RKO (cell line): ENCODE measurements at places on chromosomes 4 and X.
A peak's percentile ranks its signal among the peaks of the same experiment; 100 is the strongest.

DNA sequence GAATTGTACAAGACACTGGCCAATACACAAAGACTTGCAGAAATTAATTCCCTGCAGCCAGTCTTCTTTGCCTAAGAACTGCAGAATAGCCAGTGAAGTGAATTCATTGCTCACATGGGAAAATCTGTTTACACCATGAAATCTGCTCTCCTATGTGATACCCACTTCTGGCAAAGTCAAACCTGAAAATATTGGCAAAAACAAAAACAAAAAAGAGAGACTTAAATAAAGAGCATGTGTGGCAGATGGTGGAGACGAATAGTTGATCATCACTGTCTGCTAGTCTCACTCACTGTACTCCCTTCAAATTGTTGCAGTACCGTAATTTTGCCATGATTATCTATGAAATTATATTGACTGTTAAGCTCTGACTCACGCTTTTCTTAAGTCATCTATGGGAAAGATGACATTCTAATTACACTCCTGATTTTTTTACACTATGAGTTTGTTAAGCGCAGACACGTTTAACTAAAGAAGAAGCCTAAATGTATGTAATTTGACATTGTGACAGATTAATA, 406.8 kb downstream of the PCDH7 start:
- no peak for DNase-seq

DNA sequence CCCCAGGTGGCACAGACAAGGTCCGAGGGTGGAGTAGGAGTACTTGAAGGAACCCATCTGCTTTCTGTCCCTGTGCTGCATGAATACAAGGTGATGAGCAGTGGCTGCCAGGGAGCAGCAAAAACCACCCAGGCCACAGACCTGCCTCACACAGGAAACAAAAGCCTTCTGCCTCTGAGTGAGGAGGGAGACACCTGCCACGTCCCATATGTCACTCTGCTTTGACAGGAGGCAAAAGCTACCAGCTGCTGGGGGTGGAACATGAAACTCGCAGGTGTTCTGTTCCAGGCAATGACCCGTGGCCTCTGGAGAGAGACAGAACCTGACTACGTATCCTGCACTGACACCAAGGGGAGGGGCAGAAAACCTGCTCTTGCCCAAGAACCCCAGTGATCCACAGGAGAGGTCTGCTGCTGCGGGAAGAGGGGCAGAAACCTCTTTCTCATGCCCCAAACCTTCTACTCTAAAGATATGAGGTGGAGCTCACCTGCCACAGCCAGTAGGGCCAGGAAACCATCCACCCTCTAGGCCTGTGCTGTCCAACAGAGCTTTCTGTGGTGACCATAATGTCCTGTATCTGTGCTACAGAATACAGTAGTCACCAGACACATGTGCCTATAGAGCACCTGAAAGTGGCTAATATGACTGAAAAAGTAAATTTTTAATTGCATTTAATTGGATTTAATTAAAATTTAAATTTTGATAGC, 172.9 kb downstream of the PRDM5 start:
- no peak for DNase-seq

DNA sequence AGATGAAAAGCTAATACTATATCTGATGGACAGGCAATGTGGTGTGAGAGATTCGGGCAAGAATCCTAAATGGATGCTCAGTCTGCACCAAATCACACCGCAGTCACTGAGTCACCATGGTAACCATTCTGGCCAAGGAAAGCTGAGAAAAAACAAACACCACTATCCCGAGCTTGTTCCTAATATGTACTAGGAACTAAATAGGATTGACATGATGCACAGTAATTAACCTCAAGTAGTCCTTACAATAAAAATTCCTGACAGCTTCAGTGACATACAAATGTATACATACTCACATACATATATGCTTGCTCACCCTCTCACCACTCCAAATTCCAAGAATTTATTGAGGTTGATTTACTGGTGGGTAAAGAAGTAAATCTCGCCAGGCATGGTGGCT, 1.1 kb upstream of the RAB40A start:
- DNase-seq, result peak; percentile 34

DNA sequence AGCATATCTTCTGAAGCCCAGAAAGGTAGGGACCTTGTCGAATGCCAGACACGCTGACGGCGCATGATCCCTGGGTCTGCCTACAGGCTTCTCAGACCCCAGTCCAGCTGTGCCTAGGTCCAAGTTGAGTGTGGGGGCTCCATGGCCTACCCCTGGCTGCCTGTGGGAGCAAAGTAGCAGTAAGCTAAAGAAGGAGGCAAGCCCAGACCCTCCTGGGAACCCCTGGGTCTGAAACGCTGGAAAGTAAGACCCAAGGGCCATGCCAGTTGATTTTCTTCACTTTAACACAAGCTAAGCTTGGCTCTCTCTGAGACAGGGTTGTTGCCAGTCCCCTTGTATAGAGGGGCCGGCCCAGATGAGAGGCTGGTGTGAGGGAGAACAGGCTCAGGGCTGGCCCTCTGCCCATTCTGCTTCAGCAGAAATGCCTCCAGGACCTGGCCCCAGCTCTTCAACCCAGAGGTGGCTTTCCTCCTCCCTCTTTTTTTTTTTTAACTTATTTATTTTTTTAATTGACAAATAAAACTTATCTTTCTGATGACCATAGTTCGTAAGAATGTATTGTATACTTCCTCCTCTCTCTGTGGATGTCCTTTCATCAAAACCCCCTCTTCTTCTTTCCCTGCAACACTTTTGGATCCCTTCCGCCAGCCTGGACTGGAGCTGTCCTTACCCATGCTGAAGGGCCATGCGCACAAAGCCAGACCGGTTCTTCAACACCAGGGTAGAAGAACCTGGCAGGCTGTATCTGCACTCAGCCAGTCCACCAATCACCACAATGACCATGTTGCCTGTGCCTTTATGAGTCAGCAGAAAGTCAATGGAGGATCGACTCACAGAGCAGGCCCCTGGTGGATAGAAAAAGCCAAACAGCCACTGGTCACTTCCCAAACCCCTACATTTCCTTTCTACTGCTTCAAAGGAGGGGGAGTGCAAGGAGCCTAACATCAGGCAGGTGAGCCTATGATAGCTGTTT, 7.1 kb downstream of the AWAT2 start:
- DNase-seq, result peak; percentile 21

GRCh38 chrX:41014776-41015360, 70.4 kb upstream of the USP9X start:
- DNase-seq, result peak; percentile 74

DNA sequence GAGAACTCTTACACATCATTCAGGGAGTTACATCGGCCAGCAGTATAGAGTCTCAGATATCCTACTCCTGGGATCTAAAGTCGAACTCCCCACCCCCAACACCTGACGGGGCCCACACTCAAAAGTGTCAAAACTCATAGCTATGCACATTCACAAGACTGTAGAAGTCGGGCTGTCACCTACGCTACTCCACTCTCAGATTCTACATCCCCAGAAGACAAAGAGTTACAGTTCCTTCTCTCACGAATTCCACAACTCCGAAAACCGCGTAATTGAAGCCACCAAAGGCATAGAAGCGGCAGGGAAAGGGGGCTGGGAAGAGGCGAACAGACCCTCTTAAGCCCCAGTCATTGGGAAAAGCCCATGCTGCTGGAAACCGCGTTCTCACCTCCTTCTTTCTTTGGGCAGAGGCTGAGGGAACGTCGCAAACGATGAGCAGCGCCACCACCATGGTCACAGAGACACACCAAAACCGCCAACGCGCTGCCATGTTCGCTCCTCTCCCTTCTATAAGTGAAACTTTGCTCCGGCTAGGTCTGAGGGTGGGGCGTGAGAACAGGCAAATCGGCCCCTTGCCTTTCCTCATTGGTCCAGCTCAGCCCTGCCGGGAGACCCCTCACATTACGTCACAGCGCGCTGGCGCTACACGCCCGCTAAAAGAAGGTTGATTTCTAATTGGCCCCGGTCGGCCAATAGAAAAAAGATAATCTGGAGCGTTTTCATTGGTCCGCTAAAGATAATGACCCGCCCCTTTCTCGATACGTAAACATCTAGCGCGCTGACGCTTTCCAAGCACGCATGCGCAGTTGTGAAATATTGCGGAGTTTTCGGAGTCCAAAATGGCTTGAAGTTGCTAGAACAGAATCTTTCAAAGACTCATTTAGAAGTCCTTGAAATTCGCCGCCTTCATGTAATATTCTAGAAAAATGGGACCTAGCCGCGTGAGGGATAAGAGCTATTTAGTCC, at the start of gene MAGT1:
Gene MAGT1, minus strand, starts transcription at position 515 of the 966 bp plus-strand sequence. Its CDS starts 25 bp downstream, at position 490.
- peak; percentile 96 for DNase-seq

DNA sequence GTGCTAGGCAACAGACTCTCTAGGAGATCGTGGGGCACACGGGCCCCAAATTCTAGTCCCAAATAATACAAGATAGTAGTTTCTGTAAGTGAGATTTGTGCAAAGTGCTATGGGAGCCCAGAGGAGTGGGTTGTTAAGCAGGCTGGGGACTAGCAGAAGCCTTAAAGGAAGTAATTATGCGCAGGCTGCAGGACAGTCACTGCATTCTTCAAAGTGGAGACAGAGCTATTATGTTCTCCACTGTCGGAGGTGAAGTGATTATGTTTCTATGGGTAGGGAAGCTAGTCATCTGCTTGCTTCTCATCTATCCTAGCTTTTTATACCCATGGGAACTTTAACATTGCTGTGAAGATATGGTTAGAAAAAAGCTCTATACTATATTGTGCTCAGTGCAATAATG, 154.2 kb downstream of the CPE start:
- no peak for DNase-seq

DNA sequence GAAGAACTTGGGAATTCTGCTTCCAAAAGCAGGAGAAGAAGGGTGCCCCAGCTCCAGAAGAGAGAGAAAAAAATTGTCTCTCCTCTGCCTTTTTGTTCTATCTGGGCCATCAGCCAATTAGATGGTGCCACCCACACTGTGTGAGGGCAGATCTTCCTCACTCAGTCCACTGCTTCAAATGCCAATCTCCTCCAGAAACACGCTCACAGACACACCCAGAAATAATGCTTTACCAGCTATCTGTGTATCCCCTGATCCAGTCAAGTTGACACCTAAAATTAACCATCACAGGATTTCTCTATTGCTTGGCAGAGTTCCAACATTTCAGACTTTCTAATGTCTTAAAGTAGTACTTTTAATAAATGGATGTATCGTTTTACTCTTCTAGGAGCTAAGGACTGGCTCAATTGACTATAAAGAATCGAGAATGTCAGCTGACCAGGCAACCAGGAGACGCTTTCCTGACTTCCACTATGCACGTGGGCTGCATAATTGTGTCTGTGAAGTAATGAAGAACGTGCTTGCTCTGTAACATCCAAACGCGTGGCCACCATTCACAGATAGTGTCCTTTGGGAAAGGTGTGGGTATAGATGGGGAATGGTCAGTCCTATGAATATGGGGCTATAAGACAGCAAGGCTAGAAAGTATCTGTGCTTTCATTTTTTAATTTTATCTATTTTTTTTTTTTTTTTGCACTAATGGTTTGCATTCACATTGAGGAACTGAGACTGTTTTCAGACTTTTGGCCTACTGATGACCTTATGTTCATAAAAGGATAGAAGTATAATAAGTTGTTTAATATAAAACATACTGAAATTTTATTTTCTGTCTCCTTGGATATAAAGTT, 9.9 kb upstream of the SMIM20 start:
- no peak for DNase-seq

- no peak for DNase-seq
These were observed 66.7 kb upstream of the NDUFC1 start for GRCh38 chr4:139368998-139369397.

DNA sequence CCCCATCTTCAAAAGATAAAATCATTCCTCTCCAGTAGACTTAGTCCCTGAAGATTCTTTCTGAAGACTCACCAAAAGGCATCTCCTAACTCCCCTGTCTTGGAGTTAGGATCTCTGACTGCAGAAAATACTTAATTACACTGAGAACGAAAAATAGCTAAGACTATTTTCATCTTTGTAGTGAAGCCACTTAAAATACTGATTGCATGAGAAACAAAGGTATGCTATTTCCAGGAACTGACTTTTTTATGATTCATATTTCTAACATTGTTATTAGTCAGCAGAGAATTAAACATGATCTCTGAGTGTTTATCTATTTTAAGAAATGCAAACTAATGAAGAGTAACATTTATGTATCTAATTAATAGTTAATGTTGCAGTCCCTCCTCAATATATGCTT, 71.8 kb upstream of the NR3C2 start:
- peak; percentile 30 for DNase-seq

- no peak for DNase-seq
These were observed 38.7 kb upstream of the INTS6L start for GRCh38 chrX:135481696-135482179.

- DNase-seq, result no peak
These were observed 5.5 kb upstream of the SLC9B1 start for GRCh38 chr4:103024996-103025395.

DNA sequence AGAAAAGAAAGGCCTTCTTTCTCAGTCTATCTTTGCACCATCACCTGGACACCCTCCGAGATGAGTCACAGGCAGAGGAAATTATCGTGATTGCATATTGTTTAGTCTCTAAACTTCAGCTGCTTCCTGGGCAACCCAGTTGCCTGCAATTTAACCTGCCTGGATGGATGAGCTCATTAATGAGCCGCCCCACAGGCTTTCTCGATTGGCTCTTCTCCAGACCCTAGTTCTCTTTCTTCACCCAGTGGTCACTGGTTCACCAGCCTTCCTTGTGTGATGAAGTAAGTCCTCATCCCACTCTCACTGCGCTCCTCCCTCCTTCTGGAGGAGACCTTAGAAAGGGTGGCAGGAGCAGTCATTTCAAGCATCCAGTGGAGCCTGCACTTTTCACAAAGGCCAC, 94.4 kb downstream of the SOWAHB start:
- DNase-seq, result peak; percentile 14

GRCh38 chr4:145545538-145546174, 64.0 kb downstream of the SMAD1 start:
- peak; percentile 83 for DNase-seq

- no peak for DNase-seq
These were observed 45.8 kb upstream of the TMEM131L start for GRCh38 chr4:153420361-153420760.

DNA sequence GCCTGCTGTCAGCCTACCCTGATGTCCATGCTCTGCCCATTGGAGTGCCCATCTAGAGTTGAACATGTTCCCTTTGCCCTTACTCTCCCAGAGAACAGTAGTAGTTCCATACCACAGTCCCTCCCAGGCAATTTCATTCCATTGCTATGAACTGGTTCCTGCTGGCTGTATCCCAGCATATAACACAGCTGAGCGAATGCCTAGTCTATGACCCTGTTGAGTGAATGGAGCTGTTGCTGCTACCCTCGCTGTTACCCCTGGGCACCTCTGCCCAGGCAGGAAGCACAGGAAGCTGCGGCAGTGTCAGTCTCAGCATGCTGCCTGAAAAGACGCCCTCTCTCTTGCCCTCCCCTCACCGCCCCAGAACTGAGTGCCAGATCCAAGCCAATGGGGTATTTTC, 73.3 kb downstream of the SOX3 start:
- no peak for DNase-seq

- no peak for DNase-seq
These were observed 216.8 kb upstream of the PACRGL start for GRCh38 chr4:20483416-20483815.

GRCh38 chr4:158315706-158316105, 105.4 kb downstream of the TMEM144 start:
- DNase-seq, result no peak
